ENCODE measurements at places on chromosomes 1 and 21. TPM values are rescaled to one million over a fixed set of nuclear protein-coding genes. Genes with fewer than 3 reads are reported as not detected.
A peak's percentile ranks its signal among the peaks of the same experiment; 100 is the strongest.

DNA sequence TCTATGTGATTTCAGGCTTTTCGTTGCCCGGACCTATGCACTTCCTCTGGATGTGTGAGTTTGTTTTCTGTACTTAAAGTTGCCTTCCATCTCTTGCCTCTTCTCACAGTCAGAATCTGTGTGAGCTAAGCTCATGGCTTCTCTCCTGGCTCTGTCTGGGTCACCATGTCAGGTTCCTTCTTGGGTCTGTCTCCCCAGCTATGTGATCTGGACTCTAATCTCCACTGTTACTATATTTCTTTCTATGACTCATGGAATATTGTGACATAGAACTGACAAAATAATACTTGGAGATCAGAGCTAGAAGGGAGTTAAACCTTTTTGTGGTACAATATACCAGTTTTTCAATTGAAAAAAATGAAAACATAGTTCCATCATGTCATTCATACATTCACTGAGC is 172.7 kb upstream of the FGGY start:
- H3K27ac ChIP-seq: no peak overlapping the region
- H3K36me3 ChIP-seq: no peaks in the 10 kb centered on the region
- no peaks in the 10 kb centered on the region for H3K27me3 ChIP-seq
- no peak overlapping the region for H3K4me3 ChIP-seq
- DNase-seq: no peak

GRCh38 chr1:84835169-84835568 is 57.8 kb downstream of the LPAR3 start:
- no peak overlapping the region for H3K4me3 ChIP-seq
- H3K4me1 ChIP-seq: peaks cover 7% of the 10 kb centered on the region
- no peak overlapping the region for H3K27ac ChIP-seq

GRCh38 chr1:119143706-119144105 is 3.3 kb upstream of the WARS2 start:
- no peaks in the 10 kb centered on the region for H3K36me3 ChIP-seq
- DNase-seq: no peak
- no peaks in the 10 kb centered on the region for H3K27me3 ChIP-seq

GRCh38 chr1:243623841-243624240 is 226.2 kb downstream of the AKT3 start:
- peaks cover 2% of the 10 kb centered on the region for H3K36me3 ChIP-seq
- no peaks in the 10 kb centered on the region for H3K27me3 ChIP-seq

DNA sequence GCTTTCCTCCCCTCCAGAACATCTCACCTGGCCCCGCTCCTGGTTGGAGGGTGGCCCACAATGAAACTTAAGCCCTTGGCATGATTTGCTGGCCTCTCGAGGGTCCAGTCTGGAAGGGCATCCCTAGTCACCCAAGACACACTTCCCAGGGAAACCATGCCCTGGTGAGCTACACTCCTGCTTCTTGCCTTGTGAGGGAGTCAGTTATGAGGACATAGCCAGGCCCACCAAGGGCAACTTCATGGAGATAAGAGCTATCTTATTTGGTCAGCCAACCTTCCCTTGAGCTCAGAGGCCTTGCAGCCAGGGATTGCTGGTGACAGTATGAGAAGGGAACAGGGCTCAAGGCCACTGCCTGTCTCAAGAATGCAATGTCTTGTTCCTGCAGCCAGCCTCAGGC is 9.7 kb downstream of the TNR start:
- no peak overlapping the region for H3K27ac ChIP-seq
- no peak for DNase-seq
- H3K36me3 ChIP-seq: no peaks in the 10 kb centered on the region
- no peak overlapping the region for H3K4me3 ChIP-seq
- H3K4me1 ChIP-seq: no peaks in the 10 kb centered on the region
- H3K27me3 ChIP-seq: no peaks in the 10 kb centered on the region

- H3K27ac ChIP-seq: no peak overlapping the region
- no peak overlapping the region for H3K4me3 ChIP-seq
- H3K27me3 ChIP-seq: no peaks in the 10 kb centered on the region
- peaks cover 10% of the 10 kb centered on the region for H3K4me1 ChIP-seq
Measured at GRCh38 chr1:8780405-8780804, 37.0 kb downstream of the RERE start.

- H3K4me1 ChIP-seq: no peaks in the 10 kb centered on the region
- H3K27me3 ChIP-seq: no peaks in the 10 kb centered on the region
- H3K36me3 ChIP-seq: no peaks in the 10 kb centered on the region
- no peak overlapping the region for H3K27ac ChIP-seq
Measured at GRCh38 chr1:87642581-87643221, 314.0 kb downstream of the LMO4 start.

DNA sequence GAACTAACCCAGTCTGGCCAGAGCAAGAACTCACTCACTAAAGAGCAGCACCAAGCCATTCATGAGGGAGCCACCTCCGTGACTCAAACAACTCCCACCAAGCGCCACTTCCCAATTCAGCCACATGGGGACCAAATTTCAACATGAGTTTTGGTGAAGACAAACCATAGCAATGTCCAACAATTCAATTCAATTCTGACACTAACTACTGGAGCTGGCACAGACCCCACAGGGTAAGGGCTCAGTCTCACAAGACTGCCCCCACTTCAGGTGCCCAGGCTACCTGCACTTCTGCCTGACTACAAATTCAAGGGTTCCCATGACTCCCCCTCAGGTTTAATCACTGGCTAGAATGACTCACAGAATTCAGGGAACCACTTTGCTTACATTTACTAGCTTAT is 48.8 kb upstream of the RAP1A start:
- H3K36me3 ChIP-seq: no peaks in the 10 kb centered on the region
- no peak overlapping the region for H3K27ac ChIP-seq
- H3K4me3 ChIP-seq: no peak overlapping the region
- no peak for DNase-seq
- H3K27me3 ChIP-seq: peaks cover 2% of the 10 kb centered on the region

GRCh38 chr1:58839846-58840835 is 56.3 kb upstream of the JUN start:
- no peaks in the 10 kb centered on the region for H3K27me3 ChIP-seq
- H3K36me3 ChIP-seq: no peaks in the 10 kb centered on the region
- peak; percentile 27 for DNase-seq
- H3K4me3 ChIP-seq: no peak overlapping the region
- peaks cover 8% of the 10 kb centered on the region for H3K4me1 ChIP-seq

- no peaks in the 10 kb centered on the region for H3K27me3 ChIP-seq
- peaks cover 6% of the 10 kb centered on the region for H3K36me3 ChIP-seq
- no peak for DNase-seq
- H3K27ac ChIP-seq: no peak overlapping the region
- H3K4me1 ChIP-seq: peaks cover 20% of the 10 kb centered on the region
Measured at GRCh38 chr1:203693721-203694120, 67.1 kb downstream of the ATP2B4 start.

- DNase-seq: no peak
- H3K27me3 ChIP-seq: no peaks in the 10 kb centered on the region
- no peak overlapping the region for H3K27ac ChIP-seq
- H3K4me3 ChIP-seq: no peak overlapping the region
- peaks cover 36% of the 10 kb centered on the region for H3K4me1 ChIP-seq
- H3K36me3 ChIP-seq: no peaks in the 10 kb centered on the region
Measured at GRCh38 chr1:221029981-221030649, 150.9 kb downstream of the HLX start.

GRCh38 chr1:67429011-67429527 is 1.1 kb downstream of the SERBP1 start:
- DNase-seq: peak; percentile 36
- peak overlapping the region; percentile 92 for H3K4me3 ChIP-seq
- H3K4me1 ChIP-seq: peaks cover 27% of the 10 kb centered on the region

- H3K4me3 ChIP-seq: no peak overlapping the region
- peaks cover 73% of the 10 kb centered on the region for H3K36me3 ChIP-seq
- H3K27me3 ChIP-seq: no peaks in the 10 kb centered on the region
- H3K27ac ChIP-seq: peak overlapping the region; percentile 0
Measured at GRCh38 chr1:43689289-43689688, 18.0 kb upstream of the ST3GAL3 start.

GRCh38 chr1:179095924-179096323 is 14.1 kb downstream of the TOR3A start:
- no peak for DNase-seq
- H3K36me3 ChIP-seq: peaks cover 59% of the 10 kb centered on the region
- no peak overlapping the region for H3K27ac ChIP-seq
- H3K4me3 ChIP-seq: no peak overlapping the region
- no peaks in the 10 kb centered on the region for H3K4me1 ChIP-seq
- H3K27me3 ChIP-seq: no peaks in the 10 kb centered on the region

- no peaks in the 10 kb centered on the region for H3K36me3 ChIP-seq
- no peak overlapping the region for H3K27ac ChIP-seq
- H3K4me3 ChIP-seq: no peak overlapping the region
- no peak for DNase-seq
- no peaks in the 10 kb centered on the region for H3K27me3 ChIP-seq
Measured at GRCh38 chr1:30657131-30658013, 66.0 kb downstream of the MATN1 start.

DNA sequence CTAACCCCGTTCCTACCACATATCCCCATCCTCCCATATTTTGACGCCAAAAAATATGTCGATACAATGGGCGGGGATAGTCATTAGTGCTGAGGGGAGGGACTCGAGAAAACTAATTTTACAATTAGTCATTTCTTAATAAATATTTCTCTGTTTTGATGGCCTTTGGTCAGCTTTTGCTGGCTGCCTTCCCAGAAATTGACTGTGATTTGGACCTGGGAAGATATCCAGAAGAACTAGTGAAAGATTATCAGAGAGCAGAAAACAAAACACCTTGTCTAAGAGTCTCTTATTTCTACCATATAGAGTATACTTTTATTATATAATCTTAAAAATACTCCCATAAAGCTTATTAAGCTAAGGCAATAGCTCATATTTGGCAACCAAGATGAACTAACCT is 247.6 kb downstream of the MRPL39 start:
- H3K36me3 ChIP-seq: no peaks in the 10 kb centered on the region
- no peaks in the 10 kb centered on the region for H3K4me1 ChIP-seq
- peak; percentile 26 for DNase-seq
- H3K4me3 ChIP-seq: no peak overlapping the region

JAM2 gene
- 1.1 TPM for total RNA-seq

S100A14 gene
- not detected for total RNA-seq

PKLR gene
- total RNA-seq: not detected

GIPC2 gene
- 9.6 TPM for total RNA-seq

SPRR2B gene
- not detected for total RNA-seq
